ENCODE measurements at places on chromosomes 4 and X.

DNA sequence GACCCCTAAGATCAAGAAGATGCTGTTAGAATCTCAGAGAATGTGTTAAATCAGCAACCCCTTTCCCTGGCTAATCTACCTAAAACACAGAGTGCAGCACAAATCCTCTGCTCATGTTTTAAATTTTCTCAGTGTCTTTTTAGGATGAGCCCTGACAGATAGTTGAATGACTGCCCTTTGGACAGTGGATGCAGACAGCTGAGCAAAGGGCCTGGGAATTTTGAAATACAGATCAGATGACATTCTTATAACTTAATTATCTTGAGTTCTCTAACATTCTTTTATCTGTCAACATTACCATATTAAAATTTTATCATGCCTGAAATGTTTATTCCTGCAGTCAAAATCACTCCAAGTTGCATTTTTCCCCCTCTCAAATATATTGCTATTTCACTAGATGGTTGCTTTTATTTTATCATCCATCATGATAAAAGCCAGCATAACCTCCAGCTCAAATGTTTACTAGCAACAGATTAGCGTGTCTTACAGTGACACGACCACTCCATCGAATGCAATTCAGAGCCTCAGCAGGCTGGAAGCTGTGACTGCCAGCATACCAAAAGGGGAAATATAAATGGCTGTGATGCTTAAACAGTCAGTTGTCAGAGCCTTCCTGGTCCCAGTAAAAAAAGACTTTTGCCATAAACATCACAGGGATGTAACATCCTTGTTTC is 22.8 kb upstream of the ARHGAP24 start:
- no peak for DNase-seq

DNA sequence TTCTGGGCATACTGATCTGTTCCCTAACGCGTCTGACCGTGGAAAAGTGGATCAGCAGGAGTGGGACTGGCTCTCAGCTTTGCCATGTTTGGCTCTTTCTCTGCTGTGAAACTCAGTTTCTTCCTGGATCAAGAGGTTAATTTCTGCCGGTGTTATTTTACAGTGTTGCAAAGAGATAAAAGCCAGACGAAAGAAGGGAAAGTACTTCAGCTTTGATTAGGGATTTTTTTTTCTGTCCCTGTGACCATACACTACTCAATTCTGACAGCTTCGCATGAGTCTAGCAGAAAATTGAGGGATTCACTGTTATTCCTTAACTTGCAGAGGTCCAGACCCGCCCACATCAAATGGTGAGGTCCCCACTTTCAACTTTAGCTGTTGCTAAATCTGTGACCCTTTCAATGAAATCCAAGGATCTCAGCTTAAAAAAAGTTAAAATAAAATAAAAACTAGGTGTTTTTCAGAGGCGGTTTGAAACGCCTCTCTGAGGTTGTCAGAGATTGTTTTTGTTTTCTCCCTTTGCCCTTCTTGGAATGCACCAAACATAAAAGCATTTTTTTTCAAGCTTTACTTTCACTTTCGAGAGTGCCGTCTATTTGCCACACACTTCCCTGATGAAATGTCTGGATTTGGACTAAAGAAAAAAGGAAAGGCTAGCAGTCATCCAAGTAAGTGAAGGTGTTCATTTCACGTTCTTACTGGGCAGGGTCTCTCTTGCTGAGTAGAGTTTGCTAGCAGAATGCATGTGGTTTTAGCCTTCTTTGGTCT is at the start of gene TLR3:
TLR3 (plus strand) TSS at position 576 of the 768 bp plus-strand sequence. CDS start 7,464 bp downstream, outside the sequence.
- DNase-seq = peak; percentile 30

DNA sequence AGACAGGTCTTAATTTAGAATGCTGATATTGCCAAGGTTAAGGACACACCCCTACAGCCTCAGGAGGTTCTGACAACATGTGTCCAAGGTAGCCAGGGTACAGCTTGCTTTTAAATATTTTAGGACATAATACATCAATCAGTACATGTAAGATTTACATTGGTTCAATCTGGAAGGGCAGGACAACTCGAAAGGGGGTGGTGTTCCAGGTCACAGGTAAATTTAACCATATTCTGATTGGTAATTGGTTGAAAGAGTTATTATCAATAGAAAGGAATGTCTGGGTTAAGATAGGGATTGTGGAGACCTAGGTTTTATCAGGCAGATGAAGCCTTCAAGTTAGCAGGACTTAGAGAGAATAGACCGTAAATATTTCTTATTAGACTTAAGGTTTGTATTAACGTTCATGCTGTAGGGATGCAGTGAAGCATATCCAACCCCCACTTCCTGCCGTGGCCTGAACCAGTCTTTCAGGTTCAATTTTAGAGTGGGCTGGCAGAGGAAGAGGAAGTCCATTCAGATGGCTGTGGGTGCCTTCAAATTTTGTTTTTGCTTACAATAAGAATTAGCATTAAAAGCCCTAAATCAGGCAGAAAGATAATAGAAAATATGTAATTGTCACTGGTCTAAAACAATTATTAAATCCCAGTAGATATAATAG is 136.5 kb upstream of the GALNTL6 start:
- DNase-seq = no peak

- no peak for DNase-seq
Observed at GRCh38 chr4:13178621-13179020, 305.5 kb downstream of the RAB28 start.

- DNase-seq = peak; percentile 61
Observed at GRCh38 chrX:10041383-10041782, 74.2 kb downstream of the CLDN34 start.

DNA sequence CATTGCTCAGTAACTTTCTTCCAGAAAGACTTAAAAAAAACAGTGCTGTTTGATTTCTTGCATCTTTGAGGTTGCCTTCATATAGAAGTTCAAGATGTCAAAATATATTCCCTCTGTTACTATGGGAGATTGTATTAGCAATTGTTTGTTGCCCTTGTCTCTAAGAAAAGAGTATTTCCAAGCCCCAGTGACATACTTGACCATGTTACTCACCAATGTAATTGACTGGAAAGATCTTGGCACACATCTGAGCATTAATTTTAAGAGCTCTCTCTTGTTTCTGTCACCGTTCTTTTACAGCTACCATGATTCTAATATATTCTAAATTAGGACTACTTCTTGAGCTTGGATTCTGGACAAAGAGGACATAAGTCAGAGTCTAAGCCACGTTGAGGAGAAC is 902.7 kb upstream of the EPHA5 start:
- peak; percentile 91 for DNase-seq

DNA sequence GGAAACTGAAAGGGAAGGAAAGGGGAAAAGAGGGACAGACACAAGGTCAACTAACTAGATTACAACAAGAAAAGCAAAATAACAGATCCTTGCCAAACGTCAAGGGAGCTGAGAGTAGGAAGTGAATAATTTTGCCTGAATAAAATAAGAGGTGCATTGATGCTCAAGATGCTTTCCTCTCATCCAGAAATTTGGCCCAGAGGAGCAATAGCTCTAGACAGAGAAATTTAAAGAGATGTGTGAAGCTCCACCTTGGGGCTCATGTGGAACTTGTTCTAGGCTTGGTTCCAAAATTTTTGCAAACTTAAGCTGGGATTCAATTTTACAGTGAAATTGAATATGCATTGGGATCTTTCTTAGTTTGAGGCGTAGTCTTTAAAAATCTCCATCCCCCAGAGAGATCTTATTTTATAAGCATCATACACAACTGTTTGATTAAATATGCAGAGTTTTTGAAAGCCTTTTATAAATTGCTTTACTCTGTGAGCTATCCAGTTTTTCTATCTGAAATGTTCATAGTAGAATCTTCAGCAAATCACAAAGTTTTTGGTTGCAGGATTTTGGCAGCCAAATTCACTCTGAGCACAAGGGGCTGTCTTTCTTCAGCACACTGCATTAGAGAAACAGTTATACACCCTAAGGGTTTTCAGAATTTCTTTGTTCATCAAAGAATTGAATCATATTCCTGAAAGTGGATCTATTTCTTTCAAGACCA is 1159.5 kb downstream of the ADGRL3 start:
- DNase-seq = no peak

- no peak for DNase-seq
Observed at GRCh38 chr4:53547983-53548382, 43.3 kb downstream of the LNX1 start.

GRCh38 chr4:185384061-185384460 is 11.7 kb downstream of the LRP2BP start:
- DNase-seq = no peak

DNA sequence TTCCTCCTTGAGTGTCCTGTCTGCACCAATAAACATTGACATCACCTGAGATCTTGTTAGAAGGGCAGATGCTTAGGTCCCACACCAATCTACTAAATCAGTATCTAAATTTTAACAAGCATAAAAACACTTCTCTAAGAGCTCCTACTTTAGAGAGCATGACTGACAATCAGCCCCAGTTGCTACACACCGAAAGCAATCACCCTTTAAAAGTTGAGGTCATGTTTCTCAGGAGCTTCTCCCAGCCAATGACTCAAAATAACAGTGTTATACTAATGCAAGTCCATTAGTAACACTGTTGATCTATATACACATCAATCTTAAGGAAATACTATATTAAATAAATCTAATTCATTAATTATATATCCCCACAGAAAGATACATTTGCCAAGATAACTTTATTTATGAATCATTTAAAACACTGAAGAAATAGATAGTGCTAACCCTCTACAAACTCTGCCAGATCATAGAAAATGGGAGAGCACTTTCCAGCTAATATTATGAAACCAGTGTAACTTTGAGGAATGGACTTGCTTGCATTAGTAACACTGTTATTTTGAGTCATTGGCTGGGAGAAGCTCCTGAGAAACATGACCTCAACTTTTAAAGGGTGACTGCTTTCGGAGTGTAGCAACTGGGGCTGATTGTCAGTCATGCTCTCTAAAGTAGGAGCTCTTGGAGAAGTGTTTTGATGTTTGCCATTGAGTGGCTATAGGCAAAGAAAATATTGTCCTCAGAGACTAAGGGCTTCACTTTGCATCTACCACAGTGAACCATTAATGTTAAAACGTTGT is 109.8 kb upstream of the HDX start:
- no peak for DNase-seq

GRCh38 chrX:46456125-46456922 is 88.9 kb downstream of the ZNF674 start:
- DNase-seq = no peak

DNA sequence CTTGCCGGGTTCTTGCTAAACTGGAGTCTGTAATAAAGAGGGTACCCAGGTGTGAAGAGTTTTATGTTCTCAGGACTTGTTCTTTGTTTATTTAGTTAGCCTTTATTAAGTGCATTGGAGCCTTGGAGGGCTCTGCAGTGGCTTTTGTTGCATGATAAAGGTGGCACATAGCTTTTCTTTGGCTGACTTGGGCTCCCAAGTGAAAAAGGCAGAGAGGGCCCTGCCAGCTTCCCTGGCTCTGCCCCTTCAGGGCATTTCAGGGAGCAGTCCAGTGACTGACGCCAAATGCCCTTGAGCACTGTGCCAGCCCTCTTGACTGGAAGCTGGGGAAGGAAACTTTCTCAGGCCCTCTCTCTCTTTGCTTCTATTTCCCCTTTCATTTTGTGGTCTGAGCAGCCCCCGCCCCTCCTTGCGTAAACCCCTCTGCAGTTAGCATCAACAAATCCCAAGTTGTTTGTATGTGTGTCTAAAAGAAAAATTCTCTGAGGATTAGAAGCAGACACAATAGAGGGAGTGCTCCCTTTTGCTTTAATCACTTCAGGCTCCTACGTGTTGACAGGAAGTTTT is 152.2 kb downstream of the NHS start:
- no peak for DNase-seq

DNA sequence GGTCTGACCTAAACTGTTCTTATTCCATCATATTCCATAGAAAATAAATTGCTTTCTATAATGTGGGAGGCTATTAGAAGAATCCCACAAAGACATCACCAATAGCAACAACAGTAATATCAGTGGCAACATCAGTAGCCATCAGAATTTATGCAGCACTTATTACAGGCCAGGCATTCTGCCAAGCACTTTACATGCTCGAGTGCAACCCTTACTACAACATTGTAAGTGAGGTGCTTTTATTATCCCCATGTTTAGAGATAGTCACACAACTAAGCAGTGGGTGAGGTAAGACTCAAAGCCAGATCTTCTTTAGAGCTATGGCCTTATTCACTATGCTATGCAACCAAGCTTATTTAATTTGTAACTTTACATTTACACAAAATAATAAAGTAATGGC is 317.1 kb upstream of the BMP3 start:
- DNase-seq = no peak

- DNase-seq = no peak
Observed at GRCh38 chr4:3387154-3387942, 54.4 kb upstream of the HGFAC start.

DNA sequence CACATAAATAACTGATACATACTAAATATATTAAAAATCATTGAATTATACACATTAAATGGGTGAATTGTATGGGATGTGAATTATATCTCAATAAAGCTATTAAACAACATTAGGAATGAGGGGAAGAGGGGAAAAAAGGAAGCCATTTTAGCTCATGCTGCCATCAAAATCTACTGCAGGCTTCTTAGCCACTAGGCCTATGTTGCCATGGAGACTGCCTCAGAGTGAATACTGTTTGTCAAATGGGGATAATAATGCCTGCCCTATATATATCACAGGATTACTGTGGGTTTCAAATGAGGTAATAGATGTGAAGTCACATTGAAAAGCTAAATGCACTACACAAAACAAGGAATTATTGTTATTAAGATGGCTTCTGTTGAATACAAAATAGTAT is 21.2 kb downstream of the TMEM255A start:
- DNase-seq = no peak

DNA sequence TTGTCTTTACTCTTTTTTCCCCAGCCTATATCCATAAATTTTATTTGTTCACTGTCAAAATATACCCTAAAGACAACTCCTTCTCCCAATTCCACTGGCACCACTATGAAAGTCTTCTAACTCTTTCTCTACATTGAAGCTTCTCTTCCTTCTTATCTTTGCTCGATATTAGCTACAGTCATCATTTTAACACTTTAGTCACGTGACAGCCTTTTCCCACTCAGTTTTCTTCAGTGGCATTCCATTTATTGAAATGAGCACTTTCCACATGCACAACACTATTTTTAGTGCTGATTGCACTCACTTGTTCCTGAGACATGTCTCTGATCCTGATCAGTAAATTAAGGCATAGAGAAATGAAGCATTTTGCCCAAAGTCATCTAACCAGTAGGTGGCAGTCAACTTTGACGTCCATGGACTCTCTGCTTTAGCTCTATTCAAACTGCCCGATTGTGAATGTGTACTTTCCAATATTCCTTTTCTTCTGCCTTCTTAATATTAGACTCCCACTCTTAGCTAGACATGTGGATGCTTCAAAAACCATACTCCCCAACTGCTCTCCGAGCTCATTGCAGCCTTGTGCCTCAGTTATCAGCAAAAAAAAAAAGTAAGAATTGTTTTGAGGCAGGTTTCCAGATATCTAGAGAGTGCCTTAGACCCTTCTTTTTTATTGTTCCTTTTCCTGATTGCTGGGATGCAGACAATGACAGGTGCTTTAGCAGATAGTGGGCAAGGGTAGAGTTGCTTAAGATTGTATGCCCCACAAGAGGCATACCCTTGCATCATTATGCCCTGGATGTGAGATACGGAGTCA is 394.4 kb upstream of the ADGRL3 start:
- DNase-seq = peak; percentile 39

- no peak for DNase-seq
Observed at GRCh38 chr4:146238107-146238506, 23.8 kb downstream of the REELD1 start.

GRCh38 chr4:132646186-132646585 is 502.9 kb upstream of the PCDH10 start:
- DNase-seq = no peak
